Stimulated activated CD8-positive, alpha-beta memory T cell treated with anti-CD3 and anti-CD28 coated beads, Interleukin-7, amount 100 ng/mL, for 1 hour (primary cell): ENCODE measurements at places on chromosomes 3 and 15.

DNA sequence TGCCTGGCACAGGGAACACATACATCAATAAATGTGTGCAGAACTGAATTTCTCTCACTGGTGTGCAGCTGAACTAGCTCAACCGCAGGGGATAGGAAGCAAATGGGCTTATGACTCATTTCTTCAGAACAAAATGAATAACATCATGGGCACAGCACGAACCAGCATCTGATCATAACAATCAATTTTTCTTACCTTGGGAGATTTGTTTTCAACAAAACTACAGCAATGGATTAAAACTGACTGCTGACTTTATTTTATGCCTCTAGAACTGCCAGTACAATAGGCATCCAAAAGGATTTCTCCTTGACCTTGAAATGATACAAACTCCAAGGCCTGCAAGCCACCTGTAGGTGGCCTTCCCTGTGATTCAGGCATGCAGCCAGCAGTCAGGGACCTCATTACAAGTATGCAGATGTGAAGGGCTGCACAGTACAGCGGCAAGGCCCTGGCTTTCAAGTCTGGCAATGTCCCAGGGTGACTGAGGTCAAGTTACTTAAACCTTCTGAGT lies 26.1 kb downstream of the TAMM41 start:
- no peak for DNase-seq

DNA sequence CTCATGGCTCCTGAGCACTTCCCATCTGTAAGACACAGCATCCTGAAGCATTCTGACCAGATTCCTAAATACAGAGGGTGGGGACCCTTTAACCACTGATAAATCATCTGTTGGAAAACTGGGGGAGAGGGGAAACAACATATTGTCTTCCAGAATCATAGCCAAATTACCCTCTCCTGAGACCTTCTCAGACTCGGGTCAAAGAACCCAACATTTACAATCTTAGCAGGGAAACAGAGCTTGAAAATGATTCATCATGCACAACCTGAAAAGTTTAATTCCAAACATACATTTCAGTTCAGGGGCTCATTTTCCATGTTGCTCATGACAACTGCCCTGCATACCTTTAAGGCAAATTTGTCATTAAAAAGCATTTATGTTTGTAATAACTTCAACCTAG lies 48.5 kb upstream of the TSPAN3 start:
- no peak for DNase-seq

DNA sequence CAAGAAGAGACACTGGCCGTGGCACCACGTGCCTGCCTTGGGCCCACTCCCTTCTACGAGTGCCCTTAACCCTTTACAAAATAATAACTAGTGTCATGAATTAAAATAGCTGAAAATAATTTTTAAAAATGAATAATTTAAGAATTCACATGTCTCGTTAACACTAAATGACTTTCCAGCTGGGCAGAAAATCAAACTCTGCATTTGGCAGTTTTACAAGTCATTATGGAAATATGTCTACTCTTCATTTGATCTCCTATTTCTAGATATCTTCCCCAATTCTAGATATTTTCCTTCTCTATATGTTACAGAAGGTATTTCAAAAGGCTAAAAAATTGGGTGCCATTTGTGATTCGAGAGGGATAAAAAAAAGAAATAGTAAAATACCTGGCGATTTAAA lies 100.2 kb downstream of the RORA start:
- no peak for DNase-seq

GRCh38 chr3:12670365-12671119 lies 6.6 kb upstream of the RAF1 start:
- no peak for DNase-seq

- DNase-seq: no peak
Observed at GRCh38 chr3:151296226-151296625, 17.9 kb upstream of the P2RY14 start.

DNA sequence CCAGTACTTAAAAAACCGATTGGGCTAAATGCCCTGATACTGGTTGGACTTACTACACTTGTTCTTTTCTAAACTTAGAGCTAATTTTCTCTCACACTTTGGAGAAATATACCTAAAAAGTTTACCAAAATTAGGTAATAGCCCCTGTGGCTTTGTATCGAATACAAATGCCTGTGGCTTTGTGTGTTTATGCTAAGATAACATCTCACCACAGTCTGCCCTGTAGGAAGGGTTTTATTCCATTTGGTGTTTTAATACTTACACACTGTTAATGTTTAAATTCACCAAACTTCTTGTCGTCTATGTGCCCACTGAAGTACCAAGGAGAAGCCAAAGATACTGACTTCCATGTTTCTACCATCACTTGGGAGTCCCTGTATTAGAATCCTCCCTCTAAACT lies 66.4 kb downstream of the BCHE start:
- DNase-seq: no peak

DNA sequence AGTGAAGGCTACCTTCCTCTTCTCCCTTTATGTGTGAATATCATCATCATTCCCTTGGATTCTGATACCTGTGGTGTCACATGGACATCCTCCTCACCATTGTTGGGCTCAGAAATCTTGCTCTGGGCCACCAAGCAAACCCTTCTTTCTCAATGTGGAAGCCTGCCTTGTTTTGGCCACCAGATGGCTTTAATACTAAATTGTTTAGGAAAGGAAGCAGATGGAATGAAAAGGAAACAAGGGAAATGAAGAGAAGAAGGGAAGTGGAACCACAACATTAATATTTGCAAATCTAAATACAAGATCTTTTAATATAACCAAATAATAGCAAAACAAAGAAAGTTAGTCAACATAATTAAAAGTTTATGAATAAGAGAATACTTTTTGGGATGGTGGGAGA lies 14.0 kb downstream of the FAM227B start:
- no peak for DNase-seq

DNA sequence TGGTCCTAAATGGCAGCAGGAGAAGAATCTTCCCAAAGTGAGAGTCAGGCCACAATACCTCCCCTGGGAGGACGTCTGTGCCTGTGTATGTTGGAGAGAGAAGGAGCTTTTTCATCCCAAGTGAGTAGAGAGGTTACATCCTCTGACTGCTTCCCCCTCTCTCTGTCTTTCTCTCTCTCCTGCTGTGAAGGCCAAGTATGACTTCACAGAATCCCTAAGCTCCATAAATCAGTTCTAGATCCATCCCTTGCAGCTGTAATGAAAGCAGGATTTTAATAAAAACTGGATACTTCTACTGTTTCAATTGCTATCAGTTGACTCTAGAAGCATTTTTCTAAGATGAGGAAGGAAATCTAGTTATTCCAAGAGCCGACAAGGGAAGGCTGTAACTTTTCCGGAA lies 389.1 kb upstream of the PROK2 start:
- no peak for DNase-seq

- DNase-seq: no peak
Observed at GRCh38 chr15:72233769-72234168, 2.8 kb upstream of the PKM start.

DNA sequence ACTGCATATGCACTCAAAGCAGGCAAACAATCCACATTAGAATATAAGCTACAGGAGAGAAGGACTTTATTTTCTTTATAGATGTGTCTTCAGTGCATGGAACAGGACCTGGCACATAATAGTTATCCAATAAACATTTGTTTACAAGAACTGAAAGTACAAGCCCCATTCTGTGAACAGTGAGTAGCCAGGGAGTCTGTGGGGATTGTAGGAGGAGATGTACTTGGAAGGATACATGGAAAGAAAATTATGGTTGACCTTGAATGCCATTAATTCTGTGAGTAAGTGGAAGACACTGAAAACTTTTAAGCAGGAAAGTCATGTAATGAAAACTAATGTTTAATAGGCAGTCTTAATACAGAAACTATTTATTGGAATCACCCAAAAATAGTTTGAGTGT lies 28.3 kb downstream of the MASP1 start:
- DNase-seq: no peak

DNA sequence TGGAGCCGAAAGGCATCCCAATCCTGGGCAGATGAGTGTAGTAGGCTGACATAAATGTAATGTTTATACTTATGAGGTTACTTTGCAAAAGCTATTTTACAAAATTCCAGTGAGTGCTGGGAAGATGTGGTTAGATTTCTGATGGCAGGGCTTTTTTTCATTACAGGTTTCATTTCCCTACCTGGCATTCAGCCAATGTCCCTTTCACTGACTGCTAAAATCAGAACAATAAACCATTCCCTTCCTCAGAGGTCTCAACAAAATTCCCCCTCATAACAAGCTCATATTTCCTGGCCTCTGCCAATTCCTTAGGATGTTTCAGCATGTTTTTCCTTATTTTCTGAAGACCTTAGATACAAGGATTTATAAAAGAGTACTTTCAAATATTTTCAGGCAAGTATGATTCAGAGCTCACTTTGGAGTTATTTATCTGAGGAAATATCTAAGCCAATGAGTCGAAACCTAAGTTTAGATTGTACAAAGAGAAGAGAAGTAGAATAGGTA lies 40.9 kb upstream of the CCDC80 start:
- no peak for DNase-seq

- no peak for DNase-seq
Observed at GRCh38 chr3:196431181-196432136, 768 bp downstream of the UBXN7 start.

GRCh38 chr3:76694063-76694462 lies 345.8 kb upstream of the ROBO2 start:
- DNase-seq: no peak

- no peak for DNase-seq
Observed at GRCh38 chr3:114400371-114400770, 106.5 kb downstream of the TIGIT start.

DNA sequence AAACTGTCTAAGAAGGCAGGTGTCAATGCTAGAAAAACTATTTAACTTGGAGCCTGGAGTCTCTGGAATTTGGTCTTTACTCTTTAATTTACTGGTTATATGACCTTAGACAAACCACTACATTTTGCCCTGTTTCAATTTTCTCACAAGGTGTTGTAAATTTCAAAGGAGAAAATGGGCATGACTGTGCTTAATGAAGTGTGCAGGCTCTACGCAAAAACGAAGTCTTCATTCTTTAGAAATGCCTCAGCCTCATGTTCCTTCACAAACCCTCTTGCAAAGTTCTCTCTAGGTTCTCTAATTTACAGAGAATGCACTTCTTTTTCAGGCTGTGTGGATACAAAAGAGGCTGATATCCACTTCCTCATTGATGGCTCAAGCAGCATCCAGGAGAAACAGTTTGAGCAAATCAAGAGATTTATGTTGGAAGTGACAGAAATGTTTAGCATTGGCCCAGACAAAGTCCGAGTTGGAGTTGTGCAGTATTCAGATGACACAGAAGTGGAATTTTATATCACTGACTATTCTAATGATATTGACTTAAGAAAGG lies 39.1 kb downstream of the COL6A5 start:
- DNase-seq: no peak
